SK-N-DZ (cell line): ENCODE measurements at places on chromosomes 6 and 20.

DNA sequence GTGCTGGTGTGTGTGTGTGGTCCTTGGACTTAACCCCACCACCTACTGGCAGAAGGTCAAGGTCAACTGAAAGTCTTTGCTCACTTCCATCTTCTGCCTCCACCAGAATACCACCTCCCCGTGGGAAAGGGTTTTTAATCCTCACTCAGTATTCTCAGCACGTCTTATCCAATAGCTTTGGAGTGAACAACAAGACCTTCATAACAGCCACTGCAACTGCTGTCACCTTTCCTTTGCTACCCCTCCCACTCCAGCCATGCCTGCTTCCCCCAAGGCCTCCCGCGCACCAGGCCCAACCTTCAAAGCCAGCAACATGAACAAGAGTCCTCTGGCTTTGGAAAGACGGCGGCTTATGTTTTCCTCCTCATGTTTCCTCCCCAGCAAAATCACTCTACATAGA, 787 bp upstream of the BTN2A2 start:
- DNase-seq, result no peak

- DNase-seq, result no peak
These were observed 142.9 kb downstream of the HIVEP2 start for GRCh38 chr6:142802124-142802523.

GRCh38 chr6:47105469-47106178, 63.5 kb upstream of the ADGRF1 start:
- no peak for DNase-seq

DNA sequence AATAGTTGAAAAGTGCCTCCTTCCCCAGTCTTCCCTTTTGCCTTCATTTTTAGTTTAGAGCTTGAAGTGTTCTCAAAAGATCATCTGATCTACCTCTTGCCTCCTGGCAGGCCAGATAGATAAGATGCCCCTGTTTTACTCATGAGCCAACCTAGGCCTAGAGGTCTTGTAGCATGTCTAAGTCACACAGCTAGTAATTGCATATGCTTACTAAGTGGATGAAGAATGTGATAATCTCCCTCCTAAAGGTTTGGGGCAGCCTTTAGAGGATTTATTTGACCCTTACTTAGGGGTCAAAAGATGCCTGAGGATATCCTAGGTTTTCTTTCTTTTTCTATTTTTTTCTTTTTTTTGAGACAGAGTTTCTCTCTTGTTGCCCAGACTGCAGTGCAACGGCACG, 2.1 kb downstream of the C6orf141 start:
- DNase-seq, result no peak

- peak; percentile 65 for DNase-seq
These were observed 11.2 kb downstream of the GNAS-AS1 start for GRCh38 chr20:58839474-58839874.

DNA sequence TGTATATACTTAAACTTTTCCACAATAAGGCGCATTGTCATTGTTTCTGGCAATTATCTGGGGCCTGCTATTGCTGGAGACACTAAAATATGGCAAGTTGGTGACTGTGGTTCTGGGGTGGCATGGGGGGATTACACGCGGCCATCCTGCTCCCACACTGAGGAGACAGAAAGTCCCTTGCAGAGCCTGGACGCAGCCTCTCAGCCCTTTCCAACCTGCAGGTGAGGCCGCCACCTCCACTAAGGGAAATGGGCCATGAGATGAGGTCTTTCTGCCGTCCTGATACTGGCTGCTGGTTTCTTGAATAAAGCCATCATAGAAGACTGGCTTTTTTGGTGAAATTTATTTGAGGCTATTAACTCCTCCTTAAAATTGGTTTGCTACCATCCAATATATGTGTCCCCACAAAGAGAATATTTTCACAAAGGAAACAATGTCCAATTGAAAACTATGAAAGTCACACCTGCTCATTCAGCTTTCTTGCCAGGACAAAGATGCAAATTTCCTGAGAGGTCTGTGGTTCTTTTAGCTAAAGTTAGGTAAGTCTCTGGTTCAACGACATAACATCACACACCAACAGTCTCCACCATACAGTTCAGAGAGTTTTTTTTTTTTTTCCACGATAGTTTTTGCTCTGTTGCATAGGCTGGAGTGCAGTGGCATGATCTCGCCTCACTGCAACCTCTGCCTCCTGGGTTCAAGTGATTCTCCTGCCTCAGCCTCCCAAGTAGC, 13.0 kb downstream of the TXNDC5 start:
- DNase-seq, result no peak

DNA sequence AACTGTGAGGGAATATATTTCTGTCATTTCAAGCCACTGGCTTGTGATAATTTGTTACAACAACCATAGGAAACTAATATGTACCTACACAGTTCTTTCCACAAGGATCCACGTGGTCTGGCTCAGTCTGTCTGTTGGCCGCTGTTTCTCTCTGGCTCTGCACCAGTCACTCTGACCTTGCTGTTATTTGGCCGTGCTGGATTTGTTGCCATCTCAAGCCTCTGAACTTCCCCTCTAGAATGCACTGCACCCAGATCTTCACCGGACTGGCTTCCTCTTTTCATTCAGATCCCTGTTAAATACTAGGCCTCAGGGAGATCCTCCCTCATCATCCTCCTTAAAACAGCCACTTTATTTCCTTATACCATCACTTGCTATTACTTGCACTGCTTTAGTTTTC, 446.8 kb downstream of the TFAP2B start:
- DNase-seq, result no peak

- no peak for DNase-seq
These were observed 6.6 kb upstream of the ZBTB22 start for GRCh38 chr6:33324125-33324524.

DNA sequence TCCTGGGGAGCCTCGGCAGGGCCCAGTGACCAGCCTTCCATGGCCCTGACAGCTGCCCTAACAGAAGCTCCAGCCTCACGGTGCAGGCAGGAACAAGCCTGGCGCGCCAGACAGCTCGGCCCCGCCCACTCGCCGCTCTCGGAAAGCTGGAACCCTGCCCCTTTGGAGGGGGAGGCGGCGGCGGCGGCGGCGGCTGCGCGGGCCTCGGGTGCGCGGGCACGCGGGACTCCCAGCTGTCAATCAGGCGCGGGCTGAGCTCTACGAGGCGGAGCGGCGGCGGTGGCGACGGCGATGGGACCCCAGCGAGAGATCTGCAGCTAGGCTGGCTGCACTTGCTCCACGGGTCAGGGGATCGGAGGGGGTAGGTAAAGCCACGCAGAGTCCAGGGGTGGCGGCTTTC, at the start of gene NRSN1:
Gene NRSN1 (plus strand): TSS at position 236 of the 400 bp plus-strand sequence. CDS start 8,113 bp downstream, outside the sequence.
- DNase-seq, result peak; percentile 80

DNA sequence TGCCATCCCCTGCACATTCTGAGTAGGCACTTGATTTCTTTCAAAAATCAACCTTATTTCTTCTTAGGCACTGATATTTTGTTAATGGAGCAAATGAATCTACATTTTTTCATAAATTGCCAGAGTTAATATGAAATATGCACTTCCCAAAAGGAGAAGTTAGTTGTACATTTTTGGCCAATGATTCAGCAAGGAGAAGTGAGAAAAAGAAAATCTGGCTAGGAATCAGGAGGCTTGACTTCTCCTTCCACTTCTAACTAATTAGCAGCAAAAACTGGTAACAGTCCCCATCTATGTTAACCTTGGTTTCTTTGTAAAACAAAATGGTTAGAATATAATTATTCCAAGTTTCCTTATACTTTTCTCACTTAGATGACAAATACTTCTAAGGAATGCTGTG, 7.0 kb upstream of the DSE start:
- DNase-seq, result no peak
